Activated CD8-positive, alpha-beta memory T cell treated with anti-CD3 and anti-CD28 coated beads, Interleukin-2, amount 50 U/mL, for 4 hours (primary cell): ENCODE measurements at places on chromosomes 2 and 18.

GRCh38 chr2:57760381-57760801, 286.2 kb upstream of the VRK2 start:
- no peak for DNase-seq

- DNase-seq: no peak
Measured at GRCh38 chr18:25225151-25225550, 126.8 kb downstream of the ZNF521 start.

- DNase-seq: no peak
Measured at GRCh38 chr18:63322206-63322605, 2.6 kb upstream of the BCL2 start.

DNA sequence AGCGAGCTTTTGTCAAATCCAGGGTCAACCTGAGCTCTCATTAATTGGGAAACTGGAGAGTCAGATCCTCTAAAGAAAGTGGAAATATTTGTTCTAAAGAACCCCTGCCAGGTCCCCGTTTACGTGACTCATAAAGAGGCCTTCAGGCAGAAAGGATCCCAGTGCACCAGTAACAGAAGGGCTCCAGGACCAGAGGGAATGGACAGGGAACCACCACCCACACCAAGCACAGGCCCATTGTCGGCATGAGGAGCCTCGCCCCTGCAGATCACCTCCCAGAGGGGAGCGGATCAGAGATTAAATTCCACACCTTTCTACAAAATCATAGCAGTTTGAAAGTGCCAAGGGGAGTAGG, 16.4 kb upstream of the C1QL2 start:
- DNase-seq: no peak

DNA sequence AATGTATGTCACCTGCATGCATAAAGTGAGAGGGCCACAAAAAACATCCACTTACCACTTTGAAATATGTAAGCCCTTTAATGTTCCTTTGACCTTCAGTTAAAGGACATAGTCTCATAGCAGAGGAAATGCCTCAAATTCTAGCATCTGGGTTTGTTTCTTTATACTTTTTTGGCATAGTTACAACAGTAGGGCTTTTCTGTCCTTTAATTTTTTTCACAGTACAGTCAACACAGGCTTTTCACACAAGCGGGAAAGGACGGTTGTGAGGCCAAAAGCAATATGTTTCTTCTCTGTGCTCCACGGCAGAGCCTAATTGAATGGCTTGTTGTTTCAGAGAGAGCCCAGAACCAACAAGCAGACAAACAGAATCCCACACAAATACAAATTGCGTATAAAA, 57.6 kb downstream of the CRIM1 start:
- no peak for DNase-seq

DNA sequence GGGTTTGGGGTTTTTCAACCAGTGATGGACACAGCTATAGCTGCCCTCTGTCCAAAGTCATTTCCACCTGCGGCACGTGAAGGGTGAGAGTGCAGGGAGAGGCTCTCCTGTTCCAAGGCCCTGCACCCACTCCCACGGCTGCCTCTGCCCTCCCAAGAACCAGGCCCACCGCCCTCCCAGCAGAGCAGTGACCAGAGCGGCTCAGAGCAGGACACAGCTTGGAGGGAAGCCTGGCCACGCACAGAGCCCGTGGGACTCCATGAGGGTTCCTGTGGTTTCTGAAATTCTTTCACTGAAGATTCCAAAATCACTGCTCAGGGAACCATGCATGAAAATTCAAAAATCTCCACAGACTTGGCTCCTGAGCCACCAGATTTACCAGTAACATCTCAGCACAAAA, 67.3 kb upstream of the SALL3 start:
- no peak for DNase-seq
